ENCODE measurements at places on chromosomes 4 and X.

DNA sequence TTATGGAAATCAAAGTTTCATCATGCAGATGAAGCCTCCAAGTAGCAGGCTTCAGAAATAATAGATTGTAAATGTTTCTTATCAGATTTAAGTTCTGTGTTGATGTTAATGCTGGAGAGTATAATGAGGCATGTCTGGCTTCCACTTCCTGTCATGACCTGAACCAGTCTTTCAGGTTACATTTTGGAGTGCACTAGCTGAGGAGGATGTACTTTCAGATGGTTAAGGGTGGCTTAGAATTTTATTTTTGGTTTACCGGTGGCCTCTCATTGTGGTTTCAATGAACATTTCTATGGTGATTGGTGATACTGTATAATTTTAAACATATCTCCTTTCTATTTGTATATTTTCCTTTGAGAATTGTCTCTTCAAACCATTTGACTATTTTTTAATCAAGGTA lies 890.4 kb downstream of the SH3BGRL start:
- ATAC-seq = no peak

- ATAC-seq = no peak
These were observed 279.7 kb downstream of the NR3C2 start for GRCh38 chr4:148162519-148162918.

DNA sequence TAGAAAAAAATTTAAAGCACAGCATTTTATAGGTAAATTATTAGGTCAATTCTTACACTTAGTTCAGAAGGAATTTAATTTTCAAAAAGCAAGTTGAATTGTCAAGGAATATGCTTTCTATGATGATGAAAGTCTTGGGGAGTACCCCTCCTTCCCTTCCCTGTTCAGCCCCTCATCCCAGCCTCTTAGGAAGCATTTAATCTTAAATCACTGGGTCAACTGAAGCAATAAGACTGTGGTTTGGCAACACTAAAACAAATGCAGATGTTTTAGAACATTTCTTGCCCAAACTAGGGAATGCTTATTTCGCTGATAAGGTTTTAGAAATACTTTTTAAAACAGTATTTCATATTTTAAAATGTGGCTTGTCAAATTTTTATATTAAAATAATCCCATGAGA lies 19.1 kb upstream of the ARSJ start:
- no peak for ATAC-seq

- no peak for ATAC-seq
These were observed 45.3 kb downstream of the DDX60L start for GRCh38 chr4:168434993-168435392.

- ATAC-seq = no peak
These were observed 95.5 kb upstream of the CPEB2 start for GRCh38 chr4:14906805-14907204.

- no peak for ATAC-seq
These were observed 6.7 kb downstream of the DOCK11 start for GRCh38 chrX:118502161-118502789.

GRCh38 chr4:89879215-89879614 lies 15.4 kb upstream of the MMRN1 start:
- no peak for ATAC-seq

DNA sequence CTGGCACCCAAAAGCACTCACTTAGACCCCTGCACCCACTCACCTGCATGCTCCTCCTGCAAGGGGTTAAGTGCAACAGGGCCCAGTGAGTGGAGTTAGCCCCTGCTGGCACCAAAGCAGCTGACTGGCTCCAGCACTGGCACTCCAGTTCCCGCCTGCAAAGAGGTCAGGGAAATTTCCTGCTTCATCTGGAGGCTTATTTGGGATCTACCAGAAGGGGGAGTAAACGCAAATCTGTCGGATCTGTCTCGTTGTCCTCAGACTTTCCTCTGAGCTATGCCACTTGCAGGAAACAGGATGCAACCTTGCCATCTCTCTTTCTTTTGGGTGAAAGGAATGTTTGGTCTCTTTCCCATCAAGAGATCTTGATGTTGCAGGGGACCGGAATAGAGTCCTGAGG lies 435.6 kb downstream of the PCDH10 start:
- ATAC-seq = no peak

DNA sequence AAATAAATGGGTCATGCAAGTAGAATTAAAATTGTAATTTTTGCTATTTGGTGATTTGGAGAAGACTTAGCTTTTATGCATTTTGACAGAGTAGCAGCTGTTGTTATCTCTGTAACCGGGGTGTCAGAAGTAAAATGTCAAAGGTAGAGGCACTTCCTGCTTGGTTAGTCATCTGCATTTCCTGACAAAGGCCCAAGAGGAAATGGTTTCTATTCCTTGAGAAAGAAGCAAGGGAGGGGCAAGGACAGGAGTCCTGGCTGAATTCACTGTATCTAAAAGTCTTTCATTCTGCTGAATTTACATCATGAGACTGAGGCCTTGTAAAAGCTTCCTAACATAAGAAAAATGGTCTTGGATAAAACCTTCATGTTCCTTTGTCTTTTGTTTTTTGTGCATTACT lies 550.9 kb upstream of the BOD1L1 start:
- peak; percentile 36 for ATAC-seq

- no peak for ATAC-seq
These were observed 80.8 kb downstream of the PALLD start for GRCh38 chr4:168577624-168578023.

- ATAC-seq = no peak
These were observed 3.4 kb downstream of the NDP start for GRCh38 chrX:43969504-43970501.

DNA sequence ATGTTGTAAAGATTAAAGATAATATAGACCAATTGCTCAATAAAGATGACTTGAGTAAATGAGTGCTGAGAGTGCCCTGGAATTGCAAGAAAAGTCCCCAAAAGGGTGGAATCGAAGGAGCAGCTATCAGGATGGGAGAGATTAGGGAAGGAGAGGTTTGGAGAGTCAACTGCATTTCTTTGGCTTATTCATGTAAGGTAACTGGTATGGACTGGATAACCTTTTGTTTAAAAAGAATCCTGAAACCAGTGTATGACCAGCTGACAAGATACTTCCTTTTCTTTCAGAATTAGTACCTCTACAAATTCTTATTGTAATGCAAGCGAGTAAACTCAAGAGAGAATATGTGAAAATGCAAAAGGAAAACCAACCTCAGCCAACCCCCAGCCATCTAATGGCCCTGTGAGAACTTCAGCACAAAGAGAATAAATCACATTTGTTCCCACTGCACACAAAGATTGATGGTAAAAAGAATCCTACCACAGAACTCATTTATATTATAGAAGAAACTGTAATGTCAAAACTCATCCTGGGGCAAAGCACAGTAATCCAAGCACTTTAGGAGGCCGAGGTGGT lies 24.5 kb upstream of the SPP1 start:
- no peak for ATAC-seq

GRCh38 chrX:150790021-150790420 lies 96.8 kb downstream of the MTMR1 start:
- no peak for ATAC-seq

- peak; percentile 43 for ATAC-seq
These were observed 39.9 kb downstream of the PDS5A start for GRCh38 chr4:39937683-39938268.

GRCh38 chr4:180081072-180081471 lies 2162.1 kb upstream of the TENM3 start:
- no peak for ATAC-seq

GRCh38 chr4:159103384-159103990 lies 608 bp downstream of the RAPGEF2 start:
- peak; percentile 9 for ATAC-seq

GRCh38 chrX:23888887-23889501 lies 18.7 kb downstream of the APOO start:
- ATAC-seq = no peak
